Adipose tissue (tissue), 3 donors: ENCODE measurements at places on chromosomes 13 and 19. TPM values are rescaled to one million over a fixed set of nuclear protein-coding genes. Genes with fewer than 3 reads are reported as not detected.

PTPRH gene
- polyA plus RNA-seq, result 3.4 TPM

IFNL1 gene
- not detected for polyA plus RNA-seq

CALR3 gene
- polyA plus RNA-seq, result not detected

VWA8 gene
- polyA plus RNA-seq, result 4.5 TPM
